ENCODE measurements at places on chromosomes 16 and 17. TPM values are rescaled to one million over a fixed set of nuclear protein-coding genes. Genes with fewer than 3 reads are reported as not detected.

TMEM238L gene
- total RNA-seq = not detected

CRISPLD2 gene
- total RNA-seq = 23.5 TPM

HOXB1 gene
- total RNA-seq = not detected

GAST gene
- total RNA-seq = not detected

FOXN1 gene
- not detected for total RNA-seq

C1QTNF8 gene
- 0.13 TPM for total RNA-seq

SALL1 gene
- 0.46 TPM for total RNA-seq

SPN gene
- 0.91 TPM for total RNA-seq

AMZ2 gene
- total RNA-seq = 89.5 TPM

ITGA3 gene
- 12.6 TPM for total RNA-seq

PERCC1 gene
- 0.32 TPM for total RNA-seq

RRAD gene
- 95.4 TPM for total RNA-seq

MYH2 gene
- not detected for total RNA-seq

CETP gene
- total RNA-seq = 0.24 TPM

MPO gene
- total RNA-seq = 0.05 TPM

CCDC144A gene
- 1.8 TPM for total RNA-seq

DNA sequence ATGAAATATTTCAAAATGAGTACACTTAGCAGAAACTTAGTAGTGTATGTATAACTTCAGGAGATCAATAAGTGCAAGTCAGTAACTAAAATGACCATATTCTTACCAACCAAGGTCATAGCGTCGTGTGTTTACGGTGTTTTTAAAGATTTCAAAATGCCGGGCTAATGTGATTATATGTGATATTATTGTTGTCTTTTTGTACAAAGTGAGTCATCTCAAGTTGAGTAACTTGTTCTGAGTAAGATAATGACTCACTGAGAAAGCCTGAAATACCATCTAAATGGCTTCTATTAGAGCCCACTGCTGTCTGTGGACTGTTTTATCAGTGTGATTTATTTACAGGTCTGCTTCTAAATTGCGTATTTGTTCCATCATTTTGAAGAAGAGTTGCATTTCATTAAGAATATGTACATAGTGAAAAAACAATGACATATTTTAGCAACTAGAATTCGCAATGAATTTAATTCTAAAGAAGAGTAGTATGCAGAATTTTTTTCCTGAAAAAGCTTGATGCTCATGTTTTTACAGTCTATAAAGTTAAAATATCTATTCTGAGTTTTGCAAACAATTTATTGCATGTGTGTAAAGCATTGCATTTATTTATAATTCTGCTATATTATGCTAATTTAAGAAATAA is 12.7 kb downstream of the KRT12 start:
- no peak for DNase-seq

GRCh38 chr17:75269844-75270217 is 1.2 kb downstream of the MIF4GD start:
- no peak for DNase-seq

- peak; percentile 82 for DNase-seq
Measured at GRCh38 chr17:42653179-42654124, 5.6 kb upstream of the TUBG2 start.

- no peak for DNase-seq
Measured at GRCh38 chr16:66891360-66891759, 11.0 kb downstream of the PDP2 start.

DNA sequence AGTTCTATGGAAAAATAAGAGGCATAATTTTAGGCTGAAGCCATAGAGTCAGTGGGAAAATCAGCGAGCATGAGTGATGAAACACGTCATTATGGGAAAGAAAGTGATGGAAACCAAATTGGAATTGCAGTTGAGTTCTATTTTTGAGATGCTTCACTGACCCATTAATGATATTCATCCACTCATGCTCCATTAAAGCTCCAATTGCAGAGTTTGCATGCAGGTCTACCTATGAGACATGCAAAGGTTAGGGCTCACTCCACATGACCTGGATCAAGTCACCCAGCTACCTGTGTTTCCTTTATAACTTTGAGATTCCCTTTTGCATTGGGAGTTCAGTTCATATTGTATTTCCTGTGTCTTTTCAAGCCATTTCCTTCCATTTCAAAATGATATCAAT is 8.0 kb upstream of the KRTAP2-4 start:
- no peak for DNase-seq

DNA sequence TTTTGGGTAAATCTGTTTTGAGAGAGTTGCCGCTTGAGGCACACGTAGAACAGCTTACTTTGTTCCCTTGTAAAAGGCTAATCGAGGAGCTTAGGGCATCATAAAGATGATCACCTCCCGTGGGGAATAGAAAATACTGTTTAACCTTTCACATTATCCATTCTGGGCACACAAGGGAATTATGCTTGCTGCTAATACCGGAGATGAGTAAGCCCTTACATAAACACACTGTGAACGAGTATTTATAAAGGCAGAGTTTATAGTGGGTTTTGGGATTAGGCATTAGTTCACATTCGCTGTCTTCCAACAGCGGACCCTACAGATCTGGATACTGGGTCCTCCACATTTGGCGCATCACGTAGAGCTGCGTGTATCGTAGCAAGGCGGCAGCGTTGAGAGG is 51.2 kb upstream of the CNTNAP4 start:
- no peak for DNase-seq

DNA sequence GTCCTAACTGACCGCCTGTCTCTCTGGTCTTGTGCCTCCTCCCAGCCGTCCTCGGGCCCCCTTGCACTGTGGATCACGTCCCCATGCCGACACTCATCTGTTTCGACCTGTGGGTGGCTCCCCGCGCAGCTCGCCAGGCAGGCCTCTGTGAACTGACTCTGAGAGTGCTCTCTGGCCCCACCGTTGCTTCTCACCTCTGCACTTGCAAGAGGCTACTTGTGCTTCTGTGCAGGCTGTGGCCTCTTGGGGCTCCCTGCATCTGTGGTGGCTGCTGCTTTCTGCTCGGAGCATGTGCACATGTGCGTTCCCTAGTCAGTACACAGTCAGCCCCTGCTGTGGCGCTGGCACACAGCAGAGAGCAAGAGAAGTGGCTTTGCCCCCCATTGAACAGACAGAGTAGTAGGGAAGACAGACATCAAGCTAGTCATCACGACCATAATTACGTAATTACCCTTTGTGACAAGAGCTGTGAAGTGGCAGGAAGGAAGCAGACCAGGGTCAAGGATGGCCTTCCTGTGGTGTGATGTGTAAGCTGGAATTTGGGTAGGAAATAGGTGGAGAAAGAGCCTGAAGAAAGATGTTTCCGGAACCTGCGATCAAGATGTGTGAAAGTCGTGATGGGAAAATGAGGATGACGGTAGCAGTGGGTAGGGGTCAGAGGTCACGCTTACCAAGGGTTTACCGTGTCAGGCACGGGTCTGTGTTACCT is 256.0 kb upstream of the CACNG5 start:
- DNase-seq = no peak

DNA sequence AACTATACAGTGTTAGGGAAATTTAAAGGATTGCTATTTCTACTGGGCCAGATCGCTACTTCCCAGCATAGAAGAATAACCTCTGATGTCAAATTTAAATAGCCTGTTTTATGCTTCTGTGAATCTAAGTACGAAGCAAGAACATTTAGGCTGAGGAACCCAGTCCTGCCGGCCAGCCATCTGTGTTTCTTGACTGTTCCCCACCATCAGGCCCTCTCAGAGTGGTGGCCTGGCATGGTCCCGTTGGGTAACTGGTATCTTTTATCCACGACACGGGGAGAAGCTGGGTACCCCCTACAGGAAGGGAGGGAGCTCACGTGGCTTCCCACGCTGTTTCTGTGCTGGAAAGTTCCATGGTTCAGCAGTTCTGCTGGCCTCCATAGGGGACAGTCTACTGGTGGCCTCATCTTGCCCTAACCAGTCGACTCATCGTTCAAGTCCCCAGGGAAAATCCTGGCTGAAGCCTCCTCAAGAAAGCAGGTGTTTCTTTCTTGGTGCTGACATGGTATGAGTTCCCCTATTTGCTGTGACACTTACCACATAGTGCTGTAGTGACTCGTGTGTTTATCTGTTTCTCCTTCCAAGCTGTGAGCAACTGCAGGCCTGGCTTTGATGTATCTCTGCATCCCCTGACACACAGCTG is 201.7 kb upstream of the NLRP1 start:
- DNase-seq = no peak

DNA sequence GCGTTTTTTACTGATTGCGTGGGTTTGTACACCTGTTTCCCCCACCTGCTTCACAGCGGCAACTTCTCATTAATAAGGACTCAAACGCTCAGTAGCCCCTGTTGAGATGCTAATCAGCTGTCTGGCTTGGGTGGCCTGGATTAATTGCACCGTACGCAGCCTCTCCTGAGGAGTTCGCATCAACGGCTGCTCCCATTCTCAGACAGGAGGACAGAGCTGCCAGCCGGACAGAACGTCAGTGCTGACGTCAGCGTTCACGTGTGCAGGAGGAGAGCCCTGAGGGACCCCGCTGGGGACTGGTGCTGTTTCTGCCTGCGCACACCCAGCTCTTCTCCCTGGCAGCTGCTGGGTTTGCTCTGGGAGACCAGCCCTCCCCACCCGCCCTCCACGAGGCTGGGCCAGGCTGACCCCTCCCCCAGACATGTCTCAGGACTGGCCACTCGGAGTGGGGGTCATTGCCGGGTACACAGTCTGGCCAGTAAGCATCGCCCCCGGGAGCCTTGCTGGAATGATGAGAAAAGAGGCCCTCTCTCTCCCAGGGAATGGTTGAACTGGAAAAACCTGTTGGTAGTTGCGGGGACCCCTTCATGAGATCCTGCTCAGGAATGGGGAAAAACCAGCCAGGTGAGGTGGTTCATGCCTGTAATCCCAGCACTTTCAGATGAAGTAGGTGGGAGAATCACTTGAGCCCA is 5.7 kb upstream of the BANP start:
- peak; percentile 82 for DNase-seq

DNA sequence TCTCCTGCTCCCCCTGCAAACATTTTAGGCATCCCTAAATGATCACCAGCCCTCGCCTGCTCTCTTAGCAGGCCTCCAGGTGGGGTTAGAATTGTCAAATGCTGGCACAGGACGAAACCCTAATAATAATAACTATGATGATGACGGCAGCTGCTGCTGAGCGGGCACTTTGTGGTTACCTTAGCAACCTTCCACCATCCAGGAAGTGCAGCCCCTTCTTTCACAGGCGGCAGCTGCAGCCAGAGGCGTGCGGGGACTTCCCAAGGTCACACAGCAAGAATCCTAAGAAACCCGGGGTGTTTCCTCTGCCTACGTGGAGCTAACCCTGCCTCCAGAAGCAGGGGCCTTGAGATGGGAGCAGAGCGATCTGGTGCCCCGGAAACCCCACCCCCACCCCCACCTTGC is 22.4 kb upstream of the EIF1 start:
- peak; percentile 48 for DNase-seq

- no peak for DNase-seq
Measured at GRCh38 chr17:78362671-78363070, 2.8 kb upstream of the SOCS3 start.

DNA sequence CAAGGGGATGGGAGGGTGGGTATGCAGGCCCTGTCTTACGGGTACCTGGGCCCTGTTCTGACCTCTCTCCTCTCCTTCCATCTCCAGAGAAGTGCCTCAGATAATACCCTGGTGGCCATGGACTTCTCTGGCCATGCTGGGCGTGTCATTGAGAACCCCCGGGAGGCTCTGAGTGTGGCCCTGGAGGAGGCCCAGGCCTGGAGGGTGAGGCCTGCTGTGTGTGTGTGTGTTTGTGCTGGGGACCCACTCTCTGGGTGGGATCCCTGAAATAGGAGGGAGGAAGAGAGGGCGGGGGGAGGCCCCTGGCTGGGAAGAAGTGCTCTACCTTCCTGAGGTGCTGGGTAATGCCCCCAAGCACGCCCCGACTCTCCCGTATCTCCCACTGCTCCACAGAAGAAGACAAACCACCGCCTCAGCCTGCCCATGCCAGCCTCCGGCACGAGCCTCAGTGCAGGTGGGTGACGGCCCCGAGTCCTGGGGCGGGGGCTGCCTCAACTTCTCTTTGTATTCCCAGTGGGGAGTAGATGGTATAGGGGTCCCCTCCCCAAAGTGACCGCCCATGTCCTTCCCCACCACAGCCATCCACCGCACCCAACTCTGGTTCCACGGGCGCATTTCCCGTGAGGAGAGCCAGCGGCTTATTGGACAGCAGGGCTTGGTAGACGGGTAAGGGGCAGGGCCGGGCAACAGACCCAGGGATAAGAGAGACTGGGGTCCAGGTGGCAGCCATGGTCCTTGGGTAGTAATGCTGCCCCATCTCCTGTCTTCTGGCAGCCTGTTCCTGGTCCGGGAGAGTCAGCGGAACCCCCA is 7.8 kb downstream of the GRB7 start:
- no peak for DNase-seq

- no peak for DNase-seq
Measured at GRCh38 chr16:10989559-10989958, 45.2 kb downstream of the CLEC16A start.

- no peak for DNase-seq
Measured at GRCh38 chr17:66920950-66921349, 43.6 kb upstream of the CACNG4 start.

- no peak for DNase-seq
Measured at GRCh38 chr16:52095471-52095870, 451.5 kb downstream of the TOX3 start.

GRCh38 chr17:40448639-40449261 is 5.5 kb downstream of the IGFBP4 start:
- no peak for DNase-seq

DNA sequence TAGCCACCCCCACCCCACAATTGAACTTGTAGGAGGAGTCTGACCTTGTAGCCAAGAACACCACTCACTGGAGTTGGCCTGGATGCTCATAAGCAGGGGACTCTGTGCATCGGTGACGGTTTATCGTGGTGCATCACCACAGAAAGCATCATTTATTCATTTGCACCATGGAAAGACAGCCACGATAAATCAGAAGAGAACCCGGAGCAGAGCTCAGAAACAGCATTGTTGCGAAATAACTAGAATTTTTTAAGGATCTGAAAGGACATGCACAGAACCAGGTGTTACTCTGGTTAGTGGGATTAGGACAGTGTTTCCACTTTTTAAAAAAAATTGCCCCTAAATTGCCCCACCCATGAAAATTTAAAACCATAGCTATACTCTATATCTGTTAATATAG is 44.4 kb upstream of the IRX6 start:
- no peak for DNase-seq

DNA sequence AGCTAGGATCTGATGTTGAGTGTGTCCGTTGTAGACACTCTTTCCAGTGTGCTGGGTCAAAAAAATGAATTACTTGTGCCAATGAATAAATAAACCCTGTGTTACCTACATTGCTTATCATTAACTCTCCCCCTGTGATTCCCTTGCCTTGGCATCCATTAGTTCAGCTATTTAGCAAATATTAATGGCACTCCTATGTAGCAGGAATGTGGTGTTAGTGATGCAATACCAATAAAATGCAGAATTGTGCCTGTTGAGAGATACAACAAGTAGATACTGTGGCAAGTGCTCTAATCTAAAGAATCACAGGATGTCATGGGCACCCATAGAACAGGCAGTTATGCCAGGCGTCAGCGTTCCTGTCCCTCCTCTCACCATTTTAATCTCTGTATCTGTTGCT is 343.2 kb downstream of the PMP22 start:
- no peak for DNase-seq

DNA sequence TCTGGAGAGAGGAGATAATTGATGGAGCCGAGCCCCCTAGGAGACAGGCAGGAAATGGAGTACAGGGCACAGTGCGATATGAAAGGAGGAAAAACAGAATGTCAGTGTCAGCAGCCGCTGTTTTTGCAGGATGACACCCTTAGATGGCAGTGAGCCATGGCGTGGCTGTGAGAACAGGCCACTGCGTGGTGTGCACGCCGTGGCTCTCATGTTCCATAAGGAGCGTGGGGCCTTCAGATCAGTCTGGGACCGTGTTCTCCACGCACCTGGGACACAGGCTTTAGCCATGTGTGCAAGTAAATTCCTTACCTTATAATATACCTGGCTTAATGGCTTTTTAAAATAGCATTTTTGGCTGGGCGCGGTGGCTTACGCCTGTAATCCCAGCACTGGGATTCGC is 198.0 kb downstream of the KATNIP start:
- no peak for DNase-seq
